ENCODE measurements at places on chromosomes 2 and 18.

DNA sequence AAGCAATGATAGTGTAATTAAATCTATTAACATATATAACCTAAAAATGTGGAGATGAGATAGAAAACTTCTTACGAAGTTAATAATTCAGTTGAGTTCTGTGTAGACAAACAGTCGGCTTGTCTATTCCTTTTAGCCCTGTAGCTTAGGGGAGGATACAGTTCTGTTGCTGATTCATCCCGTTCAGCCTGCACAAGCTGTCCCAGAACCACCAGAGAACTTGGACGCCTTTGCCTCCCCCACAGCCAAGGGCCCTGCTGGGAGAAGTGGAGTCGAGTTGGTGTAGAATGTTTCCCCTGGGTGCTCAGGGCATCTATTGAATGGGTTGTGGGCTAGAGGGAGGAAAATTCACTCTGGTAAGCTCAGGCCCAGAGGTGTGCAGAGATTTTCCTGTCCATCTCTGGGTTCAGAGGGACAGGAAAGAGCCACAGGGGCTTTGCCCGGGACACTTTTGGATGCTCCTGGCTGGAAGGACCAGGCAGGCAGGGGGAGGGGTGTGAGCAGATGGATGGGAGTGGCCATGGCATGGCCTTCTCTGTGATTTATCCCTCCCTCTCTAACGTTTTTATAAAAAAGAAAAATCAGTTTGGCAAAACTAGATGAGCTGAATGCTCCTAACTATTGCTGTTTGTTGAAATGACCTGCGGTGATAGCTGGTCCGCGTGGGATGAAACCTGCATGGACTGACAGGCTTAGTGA is 42.8 kb upstream of the GALR1 start:
- DNase-seq, result no peak

GRCh38 chr2:71882236-71882946 is 265.3 kb downstream of the CYP26B1 start:
- DNase-seq, result no peak

- DNase-seq, result no peak
These were observed 446 bp upstream of the RHBDD1 start for GRCh38 chr2:226835420-226835795.

DNA sequence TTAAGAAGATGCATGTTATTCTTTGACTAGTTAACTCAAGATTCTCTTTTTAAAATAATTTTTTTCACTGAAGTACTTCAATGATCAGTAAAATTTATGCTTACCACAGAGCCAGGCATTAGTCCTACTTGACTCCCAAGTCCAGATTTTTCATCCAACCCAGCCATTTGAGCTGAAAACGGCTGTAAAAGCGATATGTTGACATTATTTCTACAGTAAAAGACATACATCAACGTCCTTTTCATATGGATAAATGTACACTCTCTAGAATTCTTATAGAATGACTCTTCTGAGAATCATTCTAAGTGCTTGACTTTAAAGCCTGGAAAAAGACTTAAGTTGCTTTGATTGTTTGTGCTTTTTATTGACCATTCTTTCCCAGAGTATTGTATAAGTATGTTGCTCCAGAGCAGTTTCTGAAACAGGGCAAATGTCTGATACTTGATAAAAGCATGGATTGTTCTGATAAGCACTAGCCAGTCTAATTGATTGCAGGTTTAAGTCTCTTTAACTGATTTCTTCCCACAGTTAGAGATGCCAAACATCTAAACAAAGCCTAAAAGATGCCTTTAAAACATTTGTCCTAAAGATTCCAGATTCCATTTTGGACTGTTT is 90.9 kb downstream of the COL5A2 start:
- DNase-seq, result no peak

GRCh38 chr2:189830510-189830909 is 46.3 kb downstream of the PMS1 start:
- no peak for DNase-seq

- DNase-seq, result no peak
These were observed 39.4 kb downstream of the AGFG1 start for GRCh38 chr2:227511239-227511930.

GRCh38 chr18:52439457-52439856 is 99.5 kb downstream of the DCC start:
- DNase-seq, result no peak

DNA sequence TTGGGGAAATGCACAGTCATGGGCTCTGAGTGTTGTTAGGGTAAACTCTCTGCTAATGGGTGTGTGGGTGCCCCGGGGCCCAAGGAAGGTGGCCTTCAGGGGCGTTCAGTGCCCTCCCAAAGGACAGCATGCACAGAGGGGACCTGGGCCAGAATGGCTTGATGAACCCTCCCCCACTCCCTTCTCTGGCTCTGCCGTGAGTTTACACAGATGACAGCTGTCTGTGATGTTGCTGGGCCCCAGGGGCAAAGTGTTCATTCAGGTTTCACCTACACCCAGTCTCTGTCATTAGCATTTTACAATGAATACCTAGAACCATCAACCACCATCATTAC is 3.2 kb downstream of the NPPC start:
- DNase-seq, result no peak

- no peak for DNase-seq
These were observed 347.4 kb downstream of the PARD3B start for GRCh38 chr2:204892506-204893255.

- DNase-seq, result no peak
These were observed 36.1 kb upstream of the MRPL33 start for GRCh38 chr2:27735263-27735904.

- DNase-seq, result no peak
These were observed 136.1 kb downstream of the DNAH6 start for GRCh38 chr2:84652431-84652830.

GRCh38 chr18:7273301-7273921 is 42.5 kb downstream of the LRRC30 start:
- DNase-seq, result no peak

GRCh38 chr2:149418065-149418464 is 87.7 kb downstream of the LYPD6 start:
- DNase-seq, result no peak

GRCh38 chr2:8552293-8552801 is 129.5 kb upstream of the ID2 start:
- DNase-seq, result no peak

DNA sequence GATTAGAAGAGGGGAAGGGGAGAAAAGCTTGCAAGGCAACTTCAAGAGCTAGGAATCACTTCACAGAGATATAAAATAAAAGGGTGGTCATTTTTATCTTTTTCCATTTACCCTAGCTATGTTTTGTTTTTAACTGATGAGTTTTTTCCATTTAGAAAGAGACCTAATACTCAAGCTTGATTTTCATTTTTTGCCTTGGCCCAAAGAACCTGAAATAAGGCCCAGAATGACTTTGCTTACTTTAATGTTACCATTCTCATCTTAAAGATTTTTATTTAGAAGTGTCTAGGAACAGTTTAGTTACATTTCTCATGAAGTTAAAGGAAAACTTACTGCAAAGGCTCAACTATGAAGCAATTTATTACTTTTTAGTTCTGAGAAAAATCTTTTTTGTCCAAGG is 276.3 kb upstream of the ZSWIM2 start:
- no peak for DNase-seq

DNA sequence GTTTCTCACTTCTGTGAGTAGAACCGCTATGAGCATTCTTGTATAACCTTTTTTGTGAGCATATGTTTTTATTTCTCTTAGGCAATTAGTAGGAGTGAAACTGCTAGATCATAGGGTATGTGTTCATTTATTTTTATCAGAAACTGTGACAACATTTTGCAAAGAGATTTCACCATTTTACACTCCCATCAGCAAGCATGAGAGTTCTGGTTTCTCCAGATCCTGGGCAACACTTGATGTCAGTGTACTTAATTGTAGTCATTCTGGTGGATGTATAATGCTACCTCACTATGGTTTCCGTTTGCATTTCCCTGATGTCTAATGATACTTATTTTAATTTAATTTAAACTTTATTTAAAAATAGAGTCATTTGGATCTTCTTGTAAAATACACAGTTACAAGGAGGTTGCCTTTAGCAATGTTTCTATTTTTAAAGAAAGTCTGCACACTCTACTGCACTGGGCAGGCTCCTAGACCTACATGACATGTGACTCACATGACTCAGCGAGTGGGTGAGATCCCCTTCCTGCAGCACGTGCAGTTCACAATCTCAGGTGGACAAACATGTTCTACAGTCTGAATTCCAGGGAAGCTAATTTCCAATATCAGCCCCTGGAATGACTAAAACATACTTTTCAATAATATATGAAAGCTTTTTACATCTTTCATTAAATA is 127.0 kb upstream of the BCL2L11 start:
- no peak for DNase-seq

DNA sequence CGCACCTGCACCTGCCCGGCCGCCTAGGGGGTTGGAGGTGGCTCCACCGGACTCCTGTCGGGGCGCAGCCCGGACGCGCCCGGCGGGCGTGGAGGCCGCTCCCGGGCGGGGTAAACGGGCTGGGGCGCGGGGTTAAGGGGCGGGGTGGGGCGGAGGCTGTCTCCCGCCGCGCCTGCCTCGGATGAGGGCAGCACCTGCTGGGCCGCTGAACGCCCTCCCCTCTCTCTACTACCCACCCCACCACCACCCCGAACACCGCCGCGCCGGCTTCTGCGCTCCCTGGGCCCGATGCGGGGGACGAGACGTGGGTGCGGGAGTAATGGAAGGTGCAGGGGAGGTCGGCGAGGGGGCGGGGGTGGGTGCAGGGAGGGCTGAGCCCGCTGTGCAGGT is 224.8 kb upstream of the ID2 start:
- no peak for DNase-seq

GRCh38 chr2:204468746-204469429 is 76.4 kb upstream of the PARD3B start:
- DNase-seq, result no peak

GRCh38 chr2:111678651-111679050 is 205.3 kb downstream of the ANAPC1 start:
- no peak for DNase-seq

- DNase-seq, result no peak
These were observed 121.8 kb downstream of the ACTR3 start for GRCh38 chr2:114011713-114012112.

DNA sequence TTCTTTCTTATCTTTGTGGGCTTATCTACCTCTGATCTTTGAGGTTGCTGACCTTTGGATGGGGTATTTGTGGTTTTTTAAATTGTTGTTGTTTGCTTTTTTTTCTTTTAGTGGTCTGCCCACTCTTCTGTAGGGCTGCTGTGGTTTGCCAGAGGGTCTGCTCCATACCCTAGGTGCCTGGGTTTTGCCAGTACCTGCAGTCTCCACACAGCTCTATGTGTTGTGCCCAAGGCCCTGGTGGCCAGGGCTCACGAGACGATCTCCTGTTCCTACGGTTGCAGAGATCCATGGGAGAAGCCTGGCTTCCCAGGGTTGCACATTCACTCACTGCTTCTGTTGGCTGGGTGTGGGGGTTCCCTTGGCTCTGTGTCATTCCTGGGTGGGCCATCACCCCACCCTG is 87.1 kb downstream of the PARD3B start:
- no peak for DNase-seq

GRCh38 chr2:162490052-162490717 is 146.3 kb downstream of the GCA start:
- DNase-seq, result no peak

- DNase-seq, result no peak
These were observed 145.2 kb upstream of the SYT4 start for GRCh38 chr18:43422518-43422917.
